ENCODE measurements at places on chromosomes 3 and 15. TPM values are rescaled to one million over a fixed set of nuclear protein-coding genes. Genes with fewer than 3 reads are reported as not detected.

The ITIH1 gene
- total RNA-seq: 0.16 TPM

The SIDT1 gene
- not detected for total RNA-seq

The KCNAB1 gene
- 0.13 TPM for total RNA-seq

The TTC21A gene
- total RNA-seq: 1.3 TPM

The SHF gene
- total RNA-seq: 0.65 TPM

The C3orf22 gene
- total RNA-seq: not detected

The ABI3BP gene
- 17.4 TPM for total RNA-seq

The GOLGA8G gene
- total RNA-seq: not detected

All from bladder microvascular endothelial cell (primary cell).